ENCODE measurements at places on chromosomes 4 and X.

DNA sequence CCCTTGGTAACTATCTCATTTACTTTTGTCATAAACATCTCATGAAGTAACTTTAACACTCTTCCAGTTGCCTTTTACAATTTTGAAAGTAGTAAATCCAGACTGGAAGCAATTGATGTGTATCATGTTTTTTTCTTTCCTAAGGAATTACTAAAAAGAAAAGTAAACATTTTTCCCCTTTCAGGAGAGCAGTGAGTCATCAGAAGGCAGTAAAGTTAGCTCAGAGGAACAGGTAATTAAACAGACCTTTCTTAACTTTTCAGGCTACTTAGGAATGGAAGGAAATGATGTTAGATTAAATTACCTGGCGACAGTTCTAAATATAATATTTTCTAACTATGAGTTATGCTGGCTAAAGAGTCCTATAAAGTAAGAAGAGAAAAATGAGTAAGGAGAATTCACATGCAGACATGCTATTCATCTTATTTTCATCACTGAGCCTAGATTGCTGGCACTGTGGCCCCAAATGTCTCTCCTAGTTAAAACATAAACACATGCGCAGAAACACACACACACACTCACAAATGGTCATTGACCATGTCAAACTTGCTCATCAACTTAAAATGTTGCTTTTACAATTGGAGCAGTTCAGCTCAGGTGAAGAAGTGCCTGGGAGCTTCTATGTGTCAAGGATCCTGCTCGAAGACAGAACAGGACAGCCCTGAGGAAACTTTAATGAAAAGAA, 9.3 kb downstream of the DMP1 start:
- no peak for DNase-seq

GRCh38 chr4:186029571-186030398, 39.2 kb upstream of the TLR3 start:
- peak; percentile 64 for DNase-seq

GRCh38 chrX:11591723-11592346, 73.9 kb downstream of the ARHGAP6 start:
- no peak for DNase-seq

GRCh38 chr4:163680386-163681098, 186.1 kb downstream of the TMA16 start:
- no peak for DNase-seq

DNA sequence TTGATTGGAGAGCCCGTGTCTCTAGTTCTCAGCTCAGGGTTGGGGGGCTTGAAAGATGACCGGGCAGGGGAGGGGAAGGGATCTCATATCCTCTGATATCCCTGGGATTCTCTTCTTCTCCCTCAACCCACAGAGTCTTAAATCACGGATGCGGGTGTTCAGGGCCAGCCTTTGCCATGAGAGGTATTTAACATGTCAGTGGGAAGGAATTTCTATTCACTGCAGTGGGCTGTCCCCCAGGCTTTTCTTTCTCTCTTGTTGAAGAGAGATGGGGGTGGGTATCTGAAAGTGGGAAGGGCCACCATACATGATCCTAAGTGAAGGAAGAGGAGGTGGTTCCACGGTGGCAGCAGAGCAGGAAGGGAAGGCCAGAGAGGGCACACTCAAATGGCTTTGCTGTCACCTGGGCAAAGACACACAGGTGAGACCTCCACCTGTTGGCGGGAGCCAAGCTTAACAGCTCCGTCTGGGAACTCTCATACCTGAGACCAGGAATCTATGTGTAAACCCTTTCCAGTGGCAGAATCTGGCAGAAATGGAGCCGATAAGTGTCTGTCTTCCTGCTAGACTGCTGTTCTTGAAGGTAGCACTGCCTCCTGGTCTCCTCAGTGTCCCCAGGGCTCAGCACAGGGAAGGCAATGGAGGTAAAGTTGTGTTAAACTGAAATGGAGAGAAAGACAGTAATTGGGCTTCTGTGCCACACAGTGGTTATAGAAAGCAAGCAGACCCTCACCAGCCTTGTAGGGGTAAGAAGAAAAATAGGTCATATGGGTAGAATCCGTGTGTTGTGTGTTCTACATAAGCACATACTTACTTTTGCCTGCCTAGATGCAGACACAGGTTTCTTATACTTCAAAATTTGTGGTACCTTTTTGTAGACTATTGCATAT, 49.4 kb downstream of the RHOH start:
- DNase-seq, result no peak

DNA sequence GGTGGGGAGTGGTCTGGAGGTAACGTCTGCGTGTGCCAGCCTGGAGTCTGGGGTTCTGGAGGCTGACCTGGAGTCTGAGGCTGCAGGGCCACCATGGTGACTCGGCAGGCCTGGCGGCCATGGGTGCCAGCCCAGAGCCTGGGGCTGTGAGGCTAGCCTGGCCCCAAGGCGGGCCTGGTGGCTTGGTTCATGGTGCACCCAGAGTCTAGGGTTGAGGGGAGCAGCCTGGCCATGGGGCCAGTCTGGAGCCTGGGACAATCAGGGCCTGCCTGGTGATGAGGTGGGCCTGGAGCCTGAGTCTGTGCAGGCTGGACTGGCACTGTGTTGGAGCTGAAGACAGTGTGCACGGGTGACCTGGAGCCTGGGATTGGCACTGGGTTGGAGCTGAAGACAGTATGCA, 64.9 kb downstream of the CXorf49B start:
- DNase-seq, result no peak

GRCh38 chr4:158315706-158316105, 105.4 kb downstream of the TMEM144 start:
- no peak for DNase-seq

DNA sequence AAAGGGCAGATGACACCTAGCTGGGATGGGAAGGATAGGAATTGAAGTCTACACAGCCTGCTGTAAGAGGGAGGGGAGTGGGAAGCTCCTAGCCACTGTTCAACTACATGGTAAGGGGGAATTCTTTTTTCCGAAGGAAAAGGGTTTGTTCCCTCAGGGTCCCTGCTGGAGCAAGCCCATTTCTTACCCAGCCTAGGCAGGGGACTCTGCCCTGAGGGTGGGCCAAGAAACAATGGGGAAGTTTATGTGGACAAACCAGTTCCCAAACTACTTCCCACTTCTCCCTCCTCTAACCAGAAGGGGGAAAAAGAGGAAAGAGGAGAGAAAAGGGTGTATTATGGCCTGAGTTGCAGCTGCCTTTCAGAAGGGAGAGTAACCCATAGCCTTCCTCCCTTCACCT, 13.5 kb upstream of the VSIG4 start:
- DNase-seq, result no peak

GRCh38 chr4:144399927-144400326, 246.0 kb upstream of the HHIP start:
- DNase-seq, result no peak

GRCh38 chr4:185192059-185192458, 11.7 kb downstream of the CFAP97 start:
- DNase-seq, result no peak

DNA sequence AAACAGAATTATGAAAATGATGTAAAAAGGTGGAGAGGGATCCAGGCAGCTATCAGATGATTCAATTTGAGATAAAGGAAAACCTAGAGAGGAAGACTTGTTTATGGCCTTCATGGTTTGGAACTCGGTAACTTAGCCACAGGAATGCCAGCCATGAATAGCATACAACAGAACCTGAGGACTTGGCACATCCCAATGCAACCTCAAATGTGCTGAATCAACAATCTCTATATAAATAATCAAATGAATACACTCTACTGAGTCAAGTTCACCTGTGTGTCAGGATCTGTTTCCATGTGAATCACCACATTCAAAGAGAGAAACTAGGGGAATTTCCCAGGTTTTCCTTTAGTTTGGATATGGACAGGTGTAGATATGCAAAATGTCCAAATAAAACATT, 86.9 kb downstream of the MBNL3 start:
- no peak for DNase-seq

DNA sequence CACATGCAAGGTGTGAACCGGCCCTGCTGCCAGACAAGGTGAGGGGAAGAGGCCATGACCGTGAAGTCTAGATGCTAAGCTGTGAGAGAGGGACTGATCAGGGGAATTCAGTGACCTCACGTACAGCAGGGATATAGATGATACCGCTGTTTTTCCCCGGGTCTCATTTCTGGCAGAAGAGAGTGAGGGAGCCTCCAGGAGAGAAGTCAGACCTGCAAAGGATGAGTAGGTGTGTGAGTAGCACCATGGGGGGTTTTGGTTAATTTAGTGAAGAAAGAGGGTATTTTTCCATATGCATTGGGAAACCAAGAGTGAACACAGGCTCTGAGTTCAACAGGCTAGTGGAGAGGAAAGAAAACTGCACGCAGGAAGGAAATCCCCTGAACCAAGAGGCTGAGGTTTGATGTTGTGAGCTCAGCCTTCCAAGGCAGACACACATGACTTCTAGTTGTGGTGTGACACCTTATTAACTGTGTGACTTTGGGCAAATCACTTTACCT, 127.6 kb upstream of the GATB start:
- no peak for DNase-seq

DNA sequence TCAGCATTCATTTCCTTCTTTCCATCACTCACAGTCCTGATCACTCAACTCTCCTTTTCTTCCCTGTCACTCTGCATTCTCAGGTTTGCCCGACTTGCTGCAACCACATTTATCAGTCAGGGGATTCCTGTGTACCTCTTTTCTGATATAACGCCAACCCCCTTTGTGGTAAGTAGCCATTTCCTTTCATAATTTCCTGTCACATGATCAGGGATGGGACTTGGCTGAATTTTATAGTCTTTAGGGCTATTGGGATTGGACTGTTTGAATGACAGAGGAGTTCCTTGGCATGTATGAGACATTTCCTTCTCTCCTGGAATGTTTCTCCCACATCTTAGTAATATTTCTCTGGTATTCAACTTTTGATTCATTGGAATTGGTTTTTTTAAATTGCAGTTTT, 11.0 kb downstream of the PGM2 start:
- DNase-seq, result no peak

- DNase-seq, result no peak
Measured at GRCh38 chr4:97507587-97508245, 635.6 kb downstream of the STPG2 start.

DNA sequence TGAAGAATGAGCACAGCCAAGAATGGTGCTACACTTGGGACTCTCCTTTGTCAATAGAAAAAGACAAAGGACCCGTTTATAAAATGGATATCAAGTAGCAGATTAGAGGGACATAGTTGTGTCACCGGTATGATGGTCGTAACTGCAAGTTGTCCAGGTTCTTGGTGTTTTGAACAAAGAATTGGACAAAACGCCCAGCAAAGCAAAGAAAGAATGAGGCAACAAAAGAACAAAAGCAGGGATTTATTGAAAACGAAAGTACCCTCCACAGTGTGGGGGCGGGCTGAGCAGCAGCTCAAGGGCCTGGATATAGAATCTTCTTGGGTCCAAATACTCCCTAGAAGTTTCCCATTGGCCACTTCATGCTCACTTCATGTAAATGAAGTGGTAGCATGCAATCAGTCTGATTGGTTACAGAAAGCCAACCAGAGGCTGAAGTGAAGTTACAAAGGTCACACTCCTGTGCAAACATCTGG, 54.7 kb downstream of the SHROOM3 start:
- no peak for DNase-seq

DNA sequence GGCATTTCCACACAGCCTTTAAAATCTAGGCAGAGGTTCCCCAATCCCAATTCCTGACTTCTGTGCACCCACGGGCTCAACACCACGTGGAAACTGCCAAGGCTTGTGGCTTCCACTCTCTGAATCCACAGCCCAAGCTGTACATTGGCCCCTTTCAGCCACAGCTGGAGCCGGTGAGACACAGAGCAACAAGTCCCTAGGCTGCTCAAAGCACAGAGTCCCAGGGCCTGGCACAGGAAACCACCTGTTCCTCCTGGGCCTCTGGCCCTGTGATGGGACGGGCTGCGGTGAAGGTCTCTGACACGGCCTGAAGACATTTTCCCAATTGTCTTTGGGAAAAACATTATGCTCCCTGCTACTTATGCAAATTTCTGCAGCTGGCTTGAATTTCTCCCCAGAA, 500.0 kb downstream of the FSTL5 start:
- DNase-seq, result no peak

GRCh38 chr4:130850019-130850524, 1754.1 kb downstream of the C4orf33 start:
- no peak for DNase-seq

DNA sequence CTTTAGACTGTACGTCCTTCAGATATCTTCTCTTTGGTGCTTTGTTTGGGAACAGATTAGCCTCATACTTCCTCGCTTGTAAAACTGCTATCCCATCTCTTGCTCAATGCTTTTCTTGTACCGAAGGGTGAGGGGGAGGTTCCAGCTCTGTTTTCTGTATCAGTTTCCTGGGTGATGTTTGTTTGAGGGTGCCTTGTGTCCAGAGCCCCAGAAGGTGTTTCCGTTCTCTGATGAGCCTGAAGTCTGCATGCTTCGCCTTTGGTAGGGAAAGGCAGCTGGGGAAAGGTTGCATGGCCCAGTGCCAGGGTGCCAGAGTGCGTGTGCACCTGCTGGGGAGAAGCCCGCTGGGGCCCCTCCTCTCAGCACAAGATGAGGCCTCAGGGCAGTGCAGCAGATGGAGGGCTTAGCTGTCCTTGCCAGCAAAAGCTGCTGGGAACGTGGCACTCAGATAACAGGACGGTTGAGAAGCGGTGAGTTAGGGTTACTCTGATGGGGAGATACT, 73.7 kb downstream of the TBL1X start:
- DNase-seq, result no peak

DNA sequence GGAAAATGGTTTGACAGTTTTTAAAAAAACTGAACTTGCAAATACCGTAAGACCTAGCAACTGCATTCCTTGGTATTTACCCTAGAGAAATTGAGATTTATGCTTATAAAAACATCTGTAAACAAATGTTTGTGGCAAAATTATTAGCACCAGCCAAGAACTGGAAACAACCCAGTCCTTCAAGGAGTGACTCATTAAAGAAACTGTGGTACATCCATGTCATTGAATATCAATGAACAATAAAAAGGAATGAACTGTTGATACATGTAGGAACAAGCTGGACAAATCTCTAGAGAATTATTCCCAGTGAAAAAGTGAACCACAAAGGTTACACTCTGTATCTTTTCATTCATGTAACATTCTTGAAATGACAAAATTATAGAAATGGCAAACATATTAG, 240.2 kb upstream of the ADAMTS3 start:
- no peak for DNase-seq

GRCh38 chr4:186953599-186954260, 230.1 kb upstream of the FAT1 start:
- peak; percentile 62 for DNase-seq

DNA sequence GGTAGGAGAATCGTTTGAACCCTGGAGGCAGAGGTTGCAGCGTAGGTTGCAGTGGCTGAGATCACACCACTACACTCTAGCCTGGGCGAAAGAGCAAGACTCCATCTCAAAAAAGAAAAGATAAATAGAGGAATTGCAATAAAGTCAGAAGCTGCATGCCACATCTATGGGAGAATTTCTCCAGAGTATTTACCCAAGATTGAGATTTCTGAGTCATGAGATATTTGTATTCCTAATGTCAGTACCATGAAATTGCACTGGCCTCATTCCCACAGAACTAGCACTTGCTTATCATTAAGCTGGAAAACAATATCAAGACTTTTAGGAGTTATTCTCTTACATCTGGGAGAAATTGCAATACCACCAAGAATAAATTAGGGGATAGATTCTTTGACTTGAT, 37.4 kb downstream of the ASIC5 start:
- no peak for DNase-seq
